ENCODE measurements at places on chromosomes 5 and 9.

DNA sequence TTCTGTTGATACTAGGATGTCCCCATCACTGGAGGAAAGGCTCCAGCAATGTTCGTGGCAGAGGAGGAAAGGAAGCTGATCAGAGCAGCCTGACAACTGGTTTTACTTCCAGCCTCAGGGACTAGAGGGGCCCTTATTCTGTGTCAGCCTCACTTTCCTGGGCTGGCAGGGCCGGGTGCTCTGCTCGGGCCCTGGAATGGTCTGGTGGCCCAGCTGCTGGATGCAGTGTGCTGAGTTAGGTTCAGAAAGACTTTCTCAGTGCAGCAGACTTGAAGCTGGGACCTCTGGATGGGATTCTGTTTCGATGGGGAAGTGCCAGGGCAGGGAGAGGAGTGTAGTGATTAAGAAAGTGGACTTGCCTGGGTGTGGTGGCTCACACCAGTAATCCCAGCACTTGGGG, 81.0 kb downstream of the MACROH2A1 start:
- no peak for DNase-seq

DNA sequence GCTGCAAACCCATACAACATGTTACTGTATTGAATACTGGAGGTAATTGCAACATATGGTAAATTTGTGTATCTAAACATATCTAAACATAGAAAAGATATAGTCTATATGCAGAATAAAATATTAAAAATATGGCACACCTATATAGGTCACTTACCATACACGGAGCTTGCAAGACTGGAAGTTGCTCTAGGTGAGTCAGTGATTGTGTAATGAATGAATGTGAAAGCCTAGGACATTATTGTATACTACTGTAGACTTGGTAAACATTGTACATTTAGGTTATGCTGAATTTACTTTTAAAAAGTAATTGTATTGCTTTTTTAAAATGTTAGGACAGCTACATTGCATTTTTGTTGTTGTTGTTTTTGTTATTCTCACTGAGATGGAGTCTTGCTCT, 968.8 kb downstream of the TLE1 start:
- DNase-seq = no peak

DNA sequence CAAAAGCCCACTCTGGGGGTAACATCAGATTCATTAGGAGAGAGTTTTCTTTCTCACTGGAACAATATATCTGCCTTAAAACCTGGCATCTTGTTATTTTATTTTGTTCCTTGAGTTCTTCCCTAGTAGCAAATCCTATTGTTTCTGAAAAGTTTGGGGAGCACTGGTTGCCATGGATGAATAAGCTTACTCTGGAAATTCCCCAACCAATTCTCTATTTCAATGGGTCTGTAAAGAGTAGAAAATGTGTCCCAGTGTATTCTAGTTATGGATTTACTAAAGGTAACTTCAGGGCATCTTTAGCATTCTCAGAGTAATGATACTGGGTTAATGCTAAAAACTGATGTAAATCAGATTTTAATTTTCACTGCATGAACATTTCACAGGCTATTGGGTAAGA, 94.2 kb upstream of the S1PR3 start:
- no peak for DNase-seq

- no peak for DNase-seq
These were observed 28.9 kb downstream of the DCP2 start for GRCh38 chr5:113005454-113005853.

GRCh38 chr5:74665273-74665672, 19.8 kb upstream of the HEXB start:
- DNase-seq = no peak

All from retina (tissue), 1 donor.